ENCODE measurements at places on chromosomes 2 and 18.

GRCh38 chr2:30208453-30208852, 22.9 kb upstream of the LBH start:
- peak; percentile 50 for DNase-seq

DNA sequence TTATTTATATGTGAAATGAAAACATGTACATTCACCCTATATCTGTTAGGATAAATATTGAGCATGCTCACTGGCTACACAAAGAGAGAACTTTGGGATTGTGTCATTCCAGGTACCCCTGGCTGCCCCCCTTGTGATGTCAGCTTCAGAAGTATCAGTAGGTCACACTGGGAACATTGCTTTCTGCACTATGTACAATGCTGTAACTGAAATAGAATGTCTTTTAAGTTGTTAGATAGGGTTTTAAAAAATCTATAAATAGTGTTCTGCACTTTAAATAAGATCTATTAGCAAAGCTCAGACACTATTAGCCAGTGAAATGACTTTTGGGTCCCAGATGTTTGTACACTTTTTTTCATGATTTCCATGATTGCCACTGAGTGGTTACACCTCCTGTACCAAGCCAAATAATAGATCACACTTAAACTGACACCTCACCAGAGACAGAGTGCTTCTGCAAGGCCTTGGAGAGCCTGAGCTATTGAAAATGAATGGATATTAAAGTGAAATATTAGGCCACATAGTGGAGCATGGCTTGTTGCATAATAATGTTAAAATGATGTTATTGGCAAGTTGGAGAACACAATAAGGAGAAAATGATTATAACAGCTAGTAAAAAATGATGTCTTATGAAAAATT, 297.0 kb upstream of the NXPH2 start:
- DNase-seq: no peak

- no peak for DNase-seq
Measured at GRCh38 chr2:20619624-20620024, 31.3 kb downstream of the HS1BP3 start.

DNA sequence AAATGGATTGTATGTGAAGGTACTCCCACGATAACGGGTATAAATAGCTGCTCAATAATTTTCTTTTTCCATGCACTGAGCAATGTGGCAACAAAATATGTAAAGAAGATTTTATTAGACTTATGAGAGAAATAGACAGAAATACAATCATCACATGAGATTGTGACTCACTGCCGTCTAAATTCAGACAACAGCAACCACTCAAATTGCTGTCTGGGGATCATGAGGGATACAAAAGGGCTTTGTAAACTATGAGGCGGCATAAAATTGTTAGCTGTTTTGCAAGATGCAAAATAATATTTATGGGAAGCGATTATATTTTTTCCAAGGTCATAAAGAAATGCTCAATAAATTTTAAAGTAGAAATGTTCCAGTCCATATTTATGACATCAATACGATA, 259.1 kb upstream of the AGAP1 start:
- DNase-seq: no peak

DNA sequence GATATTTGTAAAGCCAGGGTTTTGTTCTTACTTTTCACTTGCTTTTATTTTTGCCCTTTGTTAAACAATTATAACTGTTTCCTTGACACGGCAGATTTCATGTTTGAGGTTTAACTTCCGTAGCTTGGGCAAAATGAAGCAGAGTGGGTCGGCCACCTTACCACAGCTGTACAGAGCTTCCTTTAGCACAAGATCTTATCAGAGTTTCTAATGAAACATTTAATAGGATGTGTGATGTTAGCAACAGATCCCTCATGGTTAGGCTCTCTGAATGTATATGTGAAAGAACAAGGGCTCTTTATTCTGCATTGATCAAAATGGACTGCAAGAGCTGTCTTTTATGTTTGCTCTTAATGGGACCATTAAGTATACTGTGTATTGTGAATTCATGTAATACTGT, 22.3 kb downstream of the RNF125 start:
- DNase-seq: peak; percentile 34

- no peak for DNase-seq
Measured at GRCh38 chr2:75705921-75706320, 4.8 kb downstream of the GCFC2 start.

DNA sequence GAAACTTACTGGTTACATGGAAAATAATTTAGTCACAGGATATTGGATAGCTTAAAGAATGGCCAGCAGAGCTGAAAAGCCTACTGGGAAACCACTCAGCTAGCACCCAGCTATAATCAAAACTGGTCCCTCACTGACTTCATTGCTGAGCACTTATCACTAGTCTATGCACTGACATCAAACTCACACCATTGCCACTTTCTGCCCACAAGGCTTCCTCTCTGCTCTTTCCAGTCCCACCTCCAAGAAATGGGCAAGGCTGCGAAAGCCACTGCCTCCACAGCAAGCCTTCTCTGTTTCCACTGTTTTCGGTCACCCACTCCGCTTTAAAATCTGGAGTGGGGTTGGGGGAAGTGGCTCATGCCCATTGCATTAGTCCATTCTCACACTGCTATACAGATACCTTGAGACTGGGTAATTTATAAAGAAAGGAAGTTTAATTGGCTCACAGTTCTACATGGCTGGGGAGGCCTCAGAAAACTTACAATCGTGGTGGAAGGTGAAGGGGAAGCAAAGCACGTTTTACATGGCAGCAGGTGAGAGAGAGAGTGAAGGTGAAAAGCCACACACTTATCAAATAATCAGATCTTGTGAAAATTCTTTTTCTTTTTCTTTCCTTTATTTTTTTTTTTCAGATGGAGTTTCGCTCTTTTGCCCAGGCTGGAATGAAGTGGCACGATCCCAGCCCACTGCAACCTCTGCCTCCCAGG, 77.0 kb upstream of the CERS6 start:
- DNase-seq: no peak

Data from stimulated activated CD4-positive, alpha-beta T cell treated with anti-CD3 and anti-CD28 coated beads, Interleukin-2, amount 100 ng/mL, for 24 hours (primary cell).